Umbilical cord (tissue), 2 donors: ENCODE measurements at places on chromosomes 3 and 15. TPM values are rescaled to one million over a fixed set of nuclear protein-coding genes. Genes with fewer than 3 reads are reported as not detected.

RAD54L2 gene
- total RNA-seq, result 39.0 TPM

MUC13 gene
- total RNA-seq, result 1.4 TPM

CCNB2 gene
- total RNA-seq, result 5.1 TPM

ISLR gene
- total RNA-seq, result 95.1 TPM

GOLGA6A gene
- 2.6 TPM for total RNA-seq

TGM4 gene
- total RNA-seq, result 3.1 TPM

ITIH1 gene
- 1.2 TPM for total RNA-seq

GRCh38 chr3:15823092-15823491 is 25.3 kb upstream of the ANKRD28 start:
- no peak for DNase-seq

GRCh38 chr15:79740561-79740960 is 156.3 kb downstream of the MTHFS start:
- no peak for DNase-seq

GRCh38 chr3:128950223-128950938 is 43.5 kb downstream of the CFAP92 start:
- no peak for DNase-seq

DNA sequence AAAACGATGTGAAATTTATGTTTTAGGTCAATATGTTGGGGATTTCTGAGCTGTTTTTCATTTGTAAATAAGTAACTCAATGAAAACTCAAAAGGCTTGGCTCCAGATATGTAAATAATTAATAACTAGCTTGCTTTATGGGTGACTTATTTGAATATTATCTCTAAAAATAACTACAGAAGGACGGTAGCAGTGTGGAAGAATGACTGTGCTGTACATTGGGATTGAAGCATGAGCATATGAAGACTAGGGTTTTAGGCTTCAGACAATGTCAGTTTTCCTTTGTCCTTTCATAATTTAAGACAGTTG is 343.9 kb downstream of the GRM7 start:
- DNase-seq, result no peak

GRCh38 chr3:129974833-129975704 is 549 bp downstream of the TRH start:
- DNase-seq, result no peak

DNA sequence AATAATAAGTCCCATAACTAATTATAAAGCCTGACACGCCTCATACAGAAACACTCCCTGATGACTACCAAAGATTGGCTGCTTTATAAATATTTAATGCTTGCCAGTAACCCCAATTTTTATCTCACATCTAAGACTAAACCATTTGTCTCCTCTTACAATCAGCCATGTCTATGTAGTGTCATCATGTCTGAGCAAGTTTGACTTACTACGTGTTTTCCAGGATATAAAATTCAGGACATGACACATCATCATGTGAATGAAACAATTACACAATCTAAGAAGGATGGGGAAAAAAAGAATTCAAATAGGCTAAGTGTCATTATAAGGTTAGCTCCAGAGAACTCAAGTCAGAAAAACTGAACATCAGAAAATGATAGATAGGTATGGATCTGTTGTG is 208.7 kb downstream of the MECOM start:
- DNase-seq, result no peak

DNA sequence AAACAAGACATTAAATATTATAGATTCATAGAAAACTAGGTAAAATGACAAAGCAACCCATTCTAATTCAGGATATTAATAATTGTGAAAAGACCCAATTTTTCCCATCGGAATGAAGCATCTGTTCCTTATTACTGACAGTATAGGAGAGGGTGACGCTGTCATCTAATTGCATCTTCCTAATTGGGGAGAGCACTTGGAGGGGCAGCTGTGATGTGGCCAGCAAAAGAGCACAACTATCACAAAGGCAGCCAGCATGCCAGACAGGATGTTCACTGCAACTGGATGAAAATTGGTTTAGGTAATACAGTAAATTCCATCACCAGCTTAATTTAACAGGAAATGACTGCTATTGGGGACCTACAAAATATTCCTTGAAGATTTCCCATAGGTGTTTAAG is 21.9 kb upstream of the MINAR1 start:
- no peak for DNase-seq

- no peak for DNase-seq
Measured at GRCh38 chr3:183213415-183214276, 39.4 kb upstream of the B3GNT5 start.

- DNase-seq, result no peak
Measured at GRCh38 chr15:99068186-99068585, 36.7 kb upstream of the SYNM start.

DNA sequence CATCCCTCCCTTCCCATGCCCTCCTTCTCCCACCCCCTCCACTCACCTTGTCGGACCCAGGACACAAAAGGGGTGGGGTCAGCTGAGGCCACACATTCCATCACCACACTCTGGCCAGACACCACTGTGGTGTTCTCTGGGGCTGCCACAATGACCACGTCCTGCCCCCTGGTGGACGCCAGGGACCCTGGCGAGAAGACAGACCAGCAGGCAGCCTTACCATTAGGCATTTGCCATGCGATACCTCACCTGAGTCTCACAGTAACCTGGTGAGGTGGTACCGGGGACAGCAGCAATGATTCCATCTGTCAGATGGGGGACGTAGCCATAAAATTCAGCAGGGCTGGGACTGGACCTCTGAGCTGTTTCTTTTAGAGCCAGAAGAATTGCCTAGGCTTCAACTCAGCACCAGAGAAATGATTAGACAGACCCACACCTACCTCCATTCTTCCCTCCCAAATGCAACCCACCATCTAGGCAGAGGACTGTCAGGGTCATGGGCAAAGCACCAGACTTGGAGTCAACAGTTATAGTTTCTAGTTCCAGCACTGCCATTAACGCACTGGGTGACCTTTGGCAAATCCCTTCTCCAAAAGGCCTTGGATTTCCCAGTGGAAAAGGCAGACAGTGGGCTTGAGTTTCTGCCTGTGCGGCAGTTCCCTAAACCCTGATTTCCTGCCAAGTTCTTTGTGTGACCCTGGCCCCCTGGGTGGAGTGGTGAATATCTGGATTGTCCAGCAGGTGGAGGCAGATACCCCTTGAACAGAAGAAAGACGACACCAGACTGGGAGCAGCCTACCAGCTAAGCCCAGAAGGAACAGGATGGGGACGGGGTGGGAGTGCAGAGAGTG is 21.8 kb downstream of the IGDCC4 start:
- peak; percentile 80 for DNase-seq

DNA sequence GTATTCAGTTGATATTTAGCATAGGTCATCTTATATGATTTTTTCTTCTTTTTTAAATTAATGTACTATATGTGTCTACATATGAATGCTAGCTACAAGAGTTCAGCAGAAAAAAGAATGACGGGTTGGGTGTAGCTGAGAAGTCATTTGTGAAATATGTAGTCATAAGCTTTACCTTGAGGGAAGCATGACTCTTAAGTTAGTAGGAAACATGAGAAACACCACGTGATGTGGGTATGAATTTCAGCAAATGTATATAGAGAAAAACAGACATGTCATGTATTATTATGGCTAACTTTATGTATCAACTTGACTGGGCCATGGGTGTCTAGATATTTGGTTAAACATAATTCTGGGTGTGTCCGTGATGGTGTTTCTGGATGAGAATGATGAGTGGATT is 125.0 kb downstream of the RAP2B start:
- no peak for DNase-seq

- DNase-seq, result no peak
Measured at GRCh38 chr3:58999774-59000160, 50.1 kb downstream of the CFAP20DC start.

DNA sequence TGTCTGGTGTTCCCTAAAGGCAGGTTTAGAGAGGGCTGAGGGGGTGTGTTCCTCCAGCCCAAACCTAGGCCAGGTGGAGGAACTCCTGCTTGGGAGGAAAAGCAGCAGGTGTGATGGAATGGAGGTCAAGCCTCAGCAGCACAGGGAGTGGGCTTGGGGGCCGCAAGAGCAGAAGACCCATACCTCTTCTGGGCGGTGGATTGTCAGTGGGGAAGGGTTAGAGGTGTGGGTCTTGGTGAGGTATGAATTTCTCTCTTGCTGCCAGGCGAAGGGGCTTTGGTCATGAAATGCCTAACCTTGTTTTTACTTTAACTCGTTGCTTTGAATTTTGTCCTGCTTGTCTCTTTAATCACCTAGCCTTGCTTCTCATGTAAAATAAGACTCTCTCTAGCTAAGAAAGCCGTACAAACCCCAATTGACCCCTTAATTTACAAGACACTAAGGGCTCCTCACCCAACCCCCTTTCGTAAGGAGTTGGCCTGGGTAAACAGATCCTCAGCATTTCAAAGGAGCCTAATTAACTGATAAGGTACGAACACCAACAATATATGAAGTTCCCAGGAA is 38.9 kb downstream of the DHX30 start:
- no peak for DNase-seq

GRCh38 chr3:133742351-133743091 is 3.7 kb upstream of the TF start:
- DNase-seq, result no peak

DNA sequence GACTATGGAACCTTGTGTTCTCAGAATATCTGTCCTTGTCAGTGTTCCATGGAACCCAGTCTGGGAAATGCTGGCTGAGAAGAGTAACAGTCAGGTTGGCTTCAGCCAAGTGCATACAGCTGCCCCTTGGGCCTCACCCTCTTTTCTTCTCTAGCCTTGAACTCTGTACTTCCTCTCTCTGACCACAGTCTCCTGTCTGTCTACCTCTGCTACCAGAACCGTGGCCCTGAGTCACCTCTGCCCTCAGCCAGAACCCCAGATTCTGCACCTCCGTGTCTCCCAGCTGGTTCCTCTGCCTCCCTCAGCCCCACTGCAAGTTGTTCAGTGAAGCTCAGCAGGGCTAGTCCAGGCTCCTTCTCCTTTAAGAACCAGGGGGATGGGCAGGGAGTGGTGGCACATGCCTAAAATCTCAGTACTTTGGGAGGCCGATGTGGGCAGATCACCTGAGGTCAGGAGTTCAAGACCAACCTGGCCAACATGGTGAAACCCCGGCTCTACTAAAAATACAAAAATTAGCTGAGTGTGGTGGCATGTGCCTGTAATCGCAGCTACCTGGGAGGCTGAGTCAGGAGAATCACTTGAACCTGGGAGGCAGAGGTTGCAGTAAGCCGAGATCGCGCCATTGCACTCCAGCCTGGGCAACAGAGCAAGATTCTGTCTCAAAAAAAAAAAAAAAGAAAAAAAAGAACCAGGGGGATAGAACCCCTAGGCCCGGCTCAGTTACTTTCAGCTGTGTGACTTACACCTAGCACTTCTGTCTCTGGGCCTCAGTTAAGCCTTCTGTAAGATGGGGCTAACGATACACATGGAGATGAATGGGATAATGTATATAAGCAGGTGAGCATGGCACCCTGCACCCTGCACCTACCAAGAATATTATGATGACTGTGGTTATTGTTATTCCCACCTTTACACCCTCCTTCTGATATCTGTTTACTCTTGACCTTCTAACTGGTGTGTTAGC is 24.3 kb upstream of the TATDN2 start:
- no peak for DNase-seq
